GM23338 (cell line): ENCODE measurements at places on chromosomes 4 and X.
A peak's percentile ranks its signal among the peaks of the same experiment; 100 is the strongest.

DNA sequence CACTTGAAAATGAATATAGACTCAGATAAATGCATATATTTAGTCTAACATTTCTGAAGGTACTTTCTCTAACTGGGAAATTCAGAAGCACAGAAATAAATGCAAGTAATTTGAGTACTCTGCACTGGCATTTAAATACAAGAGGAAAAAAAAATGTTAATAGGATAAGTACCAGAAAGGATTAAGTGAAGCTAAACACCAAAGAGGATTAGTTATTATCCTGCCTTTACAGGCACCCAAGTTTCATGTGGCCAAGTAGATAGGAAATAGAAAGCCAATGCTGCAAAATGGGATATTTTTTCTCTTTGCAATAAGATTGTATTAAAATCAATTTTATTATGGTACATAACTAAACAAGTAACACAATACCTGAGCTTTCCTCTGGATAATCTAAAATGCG is 762.5 kb downstream of the PCDH7 start:
- no peaks in the 10 kb centered on the region for H3K27me3 ChIP-seq
- DNase-seq: no peak
- H3K4me3 ChIP-seq: no peak overlapping the region
- no peaks in the 10 kb centered on the region for H3K4me1 ChIP-seq

- H3K4me1 ChIP-seq: no peaks in the 10 kb centered on the region
- H3K27ac ChIP-seq: no peak overlapping the region
- no peak overlapping the region for H3K4me3 ChIP-seq
- H3K36me3 ChIP-seq: no peaks in the 10 kb centered on the region
- DNase-seq: no peak
Measured at GRCh38 chr4:184115399-184115798, 102.3 kb downstream of the ENPP6 start.

- no peaks in the 10 kb centered on the region for H3K27me3 ChIP-seq
- DNase-seq: peak; percentile 7
- H3K4me1 ChIP-seq: no peaks in the 10 kb centered on the region
- no peak overlapping the region for H3K4me3 ChIP-seq
Measured at GRCh38 chr4:135177321-135177720, 975.7 kb upstream of the PABPC4L start.

- H3K4me1 ChIP-seq: no peaks in the 10 kb centered on the region
- no peaks in the 10 kb centered on the region for H3K27me3 ChIP-seq
- no peak overlapping the region for H3K4me3 ChIP-seq
- H3K27ac ChIP-seq: no peak overlapping the region
Measured at GRCh38 chr4:148023512-148024181, 291.8 kb downstream of the ARHGAP10 start.
